Activated gamma-delta T cell treated with Interleukin-2 at 50 U/mL for 16 hours (primary cell): ENCODE measurements at places on chromosomes 1 and 21.

DNA sequence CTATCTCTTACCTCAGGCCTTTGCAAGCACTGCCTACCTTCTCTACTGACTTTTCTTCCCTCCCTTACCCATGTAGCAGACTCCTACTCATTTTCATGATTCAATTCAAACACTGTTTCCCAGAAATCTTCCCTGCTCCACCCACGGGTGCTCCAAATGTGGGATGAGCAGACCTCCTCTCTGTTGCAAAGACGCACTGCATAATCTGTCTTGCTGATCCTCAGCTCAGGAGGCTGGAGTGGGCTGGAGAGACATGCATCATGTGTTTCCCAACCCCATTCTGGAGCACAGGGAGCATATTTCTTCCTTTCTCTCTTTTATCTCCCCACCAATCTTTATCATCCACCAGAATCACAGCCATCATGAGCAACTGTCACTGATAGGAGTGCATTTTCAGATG is 459.9 kb upstream of the NFIA start:
- no peak for DNase-seq

GRCh38 chr1:191579019-191579418 is 579.2 kb upstream of the RGS18 start:
- DNase-seq: no peak

DNA sequence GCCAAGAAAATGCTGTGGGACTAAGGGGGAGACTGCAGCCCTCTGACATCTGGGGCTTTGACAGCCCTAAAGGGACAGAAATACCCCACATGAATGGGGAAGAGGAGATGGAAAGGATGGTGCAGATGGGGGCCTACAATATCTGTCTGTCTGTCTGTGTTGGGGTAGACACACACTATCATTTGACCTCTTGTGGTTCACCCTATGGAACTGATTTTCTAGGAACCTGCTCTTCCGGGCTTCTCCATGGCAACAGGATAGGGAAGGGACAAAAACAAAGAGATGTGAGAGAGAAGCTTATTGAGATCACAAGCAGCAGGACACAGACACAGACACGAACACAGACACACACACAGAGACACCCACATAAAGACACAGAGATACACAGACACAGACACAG is 17.1 kb downstream of the KIF21B start:
- DNase-seq: no peak

- DNase-seq: no peak
Observed at GRCh38 chr1:110307239-110307974, 31.8 kb upstream of the RBM15 start.

DNA sequence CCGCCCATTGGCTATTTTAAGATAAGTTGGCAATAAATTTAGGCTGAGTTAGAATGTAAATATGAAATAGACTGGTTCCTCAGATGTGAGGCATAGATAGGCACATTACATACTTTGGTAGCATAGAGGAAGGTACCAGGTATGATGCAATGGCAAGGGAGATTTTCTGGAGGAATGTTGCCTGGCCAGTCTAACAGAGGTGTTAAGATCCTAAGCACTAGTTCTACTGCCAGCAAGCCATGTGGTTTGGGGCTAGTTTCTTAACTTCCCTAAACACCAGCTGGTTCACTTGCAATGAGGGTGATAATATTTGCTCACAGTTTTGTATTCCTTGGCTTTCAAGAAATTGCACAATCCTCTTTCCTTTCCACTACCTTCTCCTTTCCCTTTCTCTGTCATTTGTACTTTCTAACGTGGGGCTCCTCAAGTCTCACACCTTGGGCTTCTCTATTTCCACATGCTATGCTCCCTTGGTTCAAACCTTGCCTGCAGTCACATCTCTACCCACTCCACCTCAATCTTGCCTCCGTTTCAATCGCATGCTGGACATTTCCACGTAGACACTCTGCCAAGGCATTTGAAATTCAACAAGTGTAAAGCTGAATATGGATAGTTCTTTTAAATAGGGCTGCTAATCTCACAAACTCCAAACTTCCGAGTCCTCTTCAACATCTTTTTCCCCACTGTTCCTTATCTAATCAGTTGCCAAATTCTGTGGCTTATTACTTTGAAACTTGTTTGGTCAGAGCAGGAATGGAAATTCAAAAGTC is 4.7 kb upstream of the CD55 start:
- DNase-seq: no peak

GRCh38 chr1:20318971-20319370 is 28.3 kb downstream of the VWA5B1 start:
- no peak for DNase-seq

GRCh38 chr1:152392909-152393308 is 21.2 kb downstream of the CRNN start:
- no peak for DNase-seq

- DNase-seq: no peak
Observed at GRCh38 chr1:161297415-161297814, 12.4 kb downstream of the MPZ start.

DNA sequence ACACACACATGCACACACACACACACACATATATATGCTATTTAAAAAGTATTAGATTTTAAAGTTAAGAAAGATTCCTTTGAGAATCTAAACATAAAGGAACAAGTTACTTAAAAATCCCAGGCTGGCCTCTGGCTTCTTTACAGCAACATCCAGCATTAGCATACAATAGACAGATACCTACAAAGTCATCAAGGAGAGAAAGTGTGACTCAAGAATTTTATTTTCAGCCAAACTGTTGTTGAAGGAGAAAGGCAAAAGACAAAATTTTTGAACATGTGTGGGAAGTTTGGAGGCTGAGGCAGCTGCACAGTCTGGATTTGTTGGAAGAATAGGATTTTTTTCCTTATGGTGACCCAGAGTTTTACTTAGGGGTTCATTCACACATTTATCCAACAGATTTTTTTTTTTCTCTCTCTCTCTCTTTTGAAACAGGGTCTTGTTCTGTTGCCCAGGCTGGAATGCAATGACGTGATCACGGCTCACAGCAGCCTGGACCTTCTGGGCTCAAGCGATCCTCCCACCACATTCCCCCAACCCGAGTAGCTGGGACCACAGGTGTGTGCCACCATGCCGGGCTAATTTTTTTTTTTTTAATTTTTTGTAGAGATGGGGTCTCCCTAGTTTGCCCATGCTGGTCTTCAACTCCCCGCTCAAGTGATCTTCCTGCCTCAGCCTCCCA is 24.0 kb upstream of the SPOCD1 start:
- DNase-seq: no peak

- DNase-seq: no peak
Observed at GRCh38 chr1:234498448-234499118, 19.6 kb upstream of the TARBP1 start.

GRCh38 chr21:16073586-16073985 is 343.8 kb downstream of the USP25 start:
- no peak for DNase-seq

DNA sequence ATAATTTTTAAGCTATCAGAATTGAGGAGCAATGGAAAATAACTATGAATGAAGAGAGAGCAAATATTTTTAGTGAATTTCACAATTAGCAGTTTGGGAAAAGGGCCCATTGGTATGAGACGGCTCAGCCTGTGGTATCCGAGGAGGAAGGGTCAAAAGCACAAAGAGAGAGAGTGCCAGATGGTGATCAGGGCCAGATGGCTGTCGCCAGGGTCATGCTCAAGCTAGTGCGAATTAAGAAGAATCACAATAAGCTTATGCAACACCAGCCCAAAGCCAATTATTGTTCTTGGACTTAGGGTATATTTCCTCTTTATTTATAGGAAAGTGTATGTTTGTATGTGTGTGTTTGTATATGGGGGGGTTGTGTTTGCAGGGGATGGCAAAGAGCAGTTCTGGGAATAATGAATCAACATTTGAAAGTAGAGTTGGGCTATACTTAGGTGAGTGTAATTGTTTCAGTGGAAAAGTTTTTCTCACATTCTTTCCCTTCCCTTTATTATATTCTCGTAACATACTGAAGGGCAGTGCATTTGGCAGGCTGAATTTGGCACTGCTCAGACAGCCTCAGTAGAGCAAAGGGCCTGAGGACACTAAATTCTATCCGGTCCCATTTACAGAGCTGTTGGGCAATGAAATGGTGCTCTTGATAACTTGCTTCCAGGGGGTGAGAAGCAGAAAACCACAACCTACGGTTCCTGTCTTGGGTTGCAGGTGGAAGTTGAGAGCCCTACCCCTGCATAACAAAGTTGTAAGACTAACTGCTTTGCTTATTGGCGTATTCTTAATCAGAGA is 19.5 kb upstream of the DDR2 start:
- no peak for DNase-seq

DNA sequence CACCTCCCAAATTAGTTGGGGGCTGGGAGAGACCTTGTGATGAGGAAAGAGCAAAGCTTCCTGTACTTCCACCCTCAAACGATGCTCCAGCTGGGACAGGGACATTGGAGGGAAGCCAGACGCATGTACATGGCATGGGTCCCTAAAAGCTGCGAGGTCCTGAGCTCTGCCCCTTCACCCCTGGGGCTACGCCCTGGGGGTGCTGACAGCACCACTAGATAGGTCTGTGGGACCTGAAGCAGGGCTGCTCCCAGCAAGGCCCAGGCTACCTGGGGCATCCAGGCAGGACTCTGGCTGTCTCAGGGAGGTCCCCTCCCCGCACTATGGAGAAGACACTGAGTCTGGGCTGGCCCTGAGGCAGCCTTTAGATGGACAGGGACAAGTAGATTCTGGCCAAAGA is 83.4 kb downstream of the DMRTB1 start:
- no peak for DNase-seq
